ENCODE measurements at places on chromosomes 1 and 21.

DNA sequence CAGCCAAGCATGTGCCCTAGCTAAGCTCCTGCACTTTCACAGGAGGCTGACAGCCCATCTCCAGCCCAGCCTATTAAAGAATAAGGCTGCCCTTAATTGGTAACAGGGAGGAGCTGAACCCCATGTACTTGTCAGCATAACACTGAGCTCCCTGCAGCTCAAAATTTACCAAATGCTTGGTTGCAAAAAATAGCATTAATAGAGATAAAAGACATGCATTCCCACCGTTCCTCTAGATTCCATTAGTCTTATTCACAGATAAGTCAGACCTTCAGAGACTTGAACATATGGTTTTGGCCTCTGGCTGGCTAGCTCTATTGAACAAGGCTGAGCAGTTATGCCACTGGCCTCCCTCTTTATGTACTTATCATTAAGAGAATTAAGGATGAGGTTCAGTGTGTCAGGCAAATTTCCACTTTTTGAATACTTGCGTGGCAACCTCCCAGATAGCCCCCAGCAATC is 29.2 kb downstream of the OLFML3 start:
- DNase-seq = no peak

DNA sequence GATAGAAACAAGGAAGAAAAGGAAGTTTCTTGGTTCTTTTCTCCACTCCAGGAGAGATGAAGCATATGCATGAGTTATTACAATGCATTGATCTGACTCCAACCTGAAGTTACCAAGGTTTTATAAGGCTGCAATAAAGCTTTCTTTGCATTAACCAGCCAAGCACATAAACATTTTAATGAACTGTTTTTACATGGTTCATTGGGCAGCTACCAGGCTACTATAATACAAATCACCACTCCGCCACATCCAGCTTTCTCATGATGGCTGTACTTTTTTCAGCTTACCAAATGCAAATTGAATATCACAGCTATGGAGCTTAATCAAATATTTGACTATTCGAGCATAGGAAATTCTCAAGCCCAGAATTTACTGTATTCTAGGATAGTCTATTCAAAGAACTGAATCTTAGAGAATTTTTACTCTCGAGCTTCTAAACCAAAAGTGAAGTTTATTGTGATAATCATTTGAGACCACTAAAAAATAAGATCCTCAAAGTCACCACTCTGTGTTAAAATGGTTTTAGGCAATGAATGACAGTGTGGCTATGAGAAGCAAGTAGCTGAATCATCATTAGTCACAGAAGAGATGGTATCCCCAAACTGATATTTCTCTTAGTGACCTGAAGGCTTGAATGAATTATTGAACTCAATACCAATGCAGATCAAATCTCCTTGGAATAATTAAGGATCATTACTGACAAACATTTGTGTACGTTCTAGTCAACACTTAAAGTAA is 58.6 kb upstream of the ZNF281 start:
- DNase-seq = no peak

- no peak for DNase-seq
Measured at GRCh38 chr1:90706437-90707362, 10.4 kb downstream of the BARHL2 start.

GRCh38 chr1:90162216-90162615 is 167.3 kb downstream of the ZNF326 start:
- DNase-seq = no peak

GRCh38 chr1:15400627-15401026 is 9.1 kb upstream of the EFHD2 start:
- DNase-seq = no peak

- no peak for DNase-seq
Measured at GRCh38 chr1:228095938-228096337, 7.2 kb downstream of the C1orf35 start.

DNA sequence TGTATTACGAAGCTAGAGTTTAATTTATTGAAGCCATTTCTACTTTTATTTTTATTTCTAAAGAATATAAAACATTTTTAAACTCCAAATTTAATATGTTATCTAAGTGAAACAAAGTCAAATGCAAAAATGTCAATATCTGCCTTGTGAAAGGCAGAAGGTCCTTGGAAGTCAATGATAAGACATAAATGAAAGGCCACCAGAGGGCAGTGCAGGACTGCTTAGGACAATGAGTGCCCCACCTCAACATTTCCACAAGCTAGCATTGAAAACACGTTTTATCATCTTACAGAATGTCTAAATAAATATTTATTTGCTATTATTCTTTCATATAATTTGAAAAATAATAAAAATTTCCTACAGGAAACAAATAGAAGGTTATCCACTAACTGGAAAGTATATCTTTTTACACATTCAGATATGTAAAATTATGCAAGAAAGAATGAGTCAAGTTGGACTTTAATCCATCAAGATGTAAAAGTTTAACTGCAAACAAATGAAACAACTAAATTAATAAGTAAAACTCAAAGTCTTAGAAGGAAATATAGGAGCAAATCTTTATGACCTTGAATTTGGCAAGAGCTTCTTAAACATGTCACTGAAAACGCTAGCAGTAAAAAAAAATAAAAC is 140.1 kb upstream of the FMN2 start:
- no peak for DNase-seq

GRCh38 chr1:204194771-204195170 is 1.5 kb downstream of the KISS1 start:
- DNase-seq = no peak

DNA sequence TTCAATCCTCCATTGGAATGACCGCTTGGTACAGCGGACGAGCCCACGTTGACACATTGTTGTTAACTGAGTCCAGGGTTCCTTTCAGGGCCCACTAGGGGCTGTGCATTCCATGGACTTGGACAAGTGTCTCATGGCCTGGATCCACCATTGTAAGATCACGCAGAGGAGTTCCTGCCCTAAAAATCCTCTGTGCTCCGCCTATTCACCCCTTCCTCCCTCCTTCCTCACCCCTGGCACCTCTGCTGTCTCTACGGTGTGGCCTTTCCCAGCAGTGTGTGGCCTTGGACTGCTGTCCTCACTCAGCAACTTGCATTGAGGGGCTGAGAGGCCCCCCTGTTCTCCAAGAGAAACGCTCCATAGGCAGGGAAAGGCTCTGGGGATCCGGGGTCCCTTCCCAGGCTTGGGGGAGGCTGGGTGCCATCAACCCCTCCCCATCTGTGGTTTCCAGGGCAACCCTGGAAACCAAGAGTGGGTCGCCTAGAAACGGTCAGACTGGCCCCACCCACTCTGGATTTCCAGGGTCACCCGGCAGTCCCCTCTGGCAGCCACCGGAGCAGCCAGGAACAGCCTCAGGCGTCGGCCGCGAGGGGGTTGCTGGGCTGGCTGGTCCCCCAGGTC is 50.9 kb downstream of the MEGF6 start:
- no peak for DNase-seq

Measured in vagina (tissue), 2 donors.